Stimulated activated CD8-positive, alpha-beta memory T cell treated with anti-CD3 and anti-CD28 coated beads, Interleukin-7, amount 100 ng/mL, for 24 hours (primary cell): ENCODE measurements at places on chromosomes 1 and 21.
A peak's percentile ranks its signal among the peaks of the same experiment; 100 is the strongest.

- DNase-seq: no peak
Measured at GRCh38 chr1:197083474-197083873, 16.4 kb upstream of the F13B start.

GRCh38 chr1:226100436-226101391 lies 38.2 kb downstream of the H3-3A start:
- no peak for DNase-seq

DNA sequence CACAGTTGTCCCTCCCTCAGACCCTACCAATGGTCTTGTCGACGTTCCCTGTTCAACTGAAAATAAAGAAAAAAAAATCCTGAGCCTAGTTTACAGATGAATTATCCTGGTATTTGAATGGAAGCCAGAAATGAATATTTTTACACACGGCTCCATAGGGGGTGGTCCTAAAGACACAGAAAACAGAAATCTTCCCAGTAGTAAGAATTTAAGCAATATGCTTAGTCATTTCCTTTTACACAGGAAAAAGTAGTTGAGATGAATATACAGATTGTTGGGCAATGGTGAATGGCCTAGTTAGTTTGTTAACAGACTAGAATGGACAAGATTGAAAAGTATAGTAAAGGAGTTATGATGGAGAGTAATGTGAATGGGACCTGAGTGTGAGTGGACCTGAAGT lies 67.4 kb downstream of the RGS18 start:
- no peak for DNase-seq

DNA sequence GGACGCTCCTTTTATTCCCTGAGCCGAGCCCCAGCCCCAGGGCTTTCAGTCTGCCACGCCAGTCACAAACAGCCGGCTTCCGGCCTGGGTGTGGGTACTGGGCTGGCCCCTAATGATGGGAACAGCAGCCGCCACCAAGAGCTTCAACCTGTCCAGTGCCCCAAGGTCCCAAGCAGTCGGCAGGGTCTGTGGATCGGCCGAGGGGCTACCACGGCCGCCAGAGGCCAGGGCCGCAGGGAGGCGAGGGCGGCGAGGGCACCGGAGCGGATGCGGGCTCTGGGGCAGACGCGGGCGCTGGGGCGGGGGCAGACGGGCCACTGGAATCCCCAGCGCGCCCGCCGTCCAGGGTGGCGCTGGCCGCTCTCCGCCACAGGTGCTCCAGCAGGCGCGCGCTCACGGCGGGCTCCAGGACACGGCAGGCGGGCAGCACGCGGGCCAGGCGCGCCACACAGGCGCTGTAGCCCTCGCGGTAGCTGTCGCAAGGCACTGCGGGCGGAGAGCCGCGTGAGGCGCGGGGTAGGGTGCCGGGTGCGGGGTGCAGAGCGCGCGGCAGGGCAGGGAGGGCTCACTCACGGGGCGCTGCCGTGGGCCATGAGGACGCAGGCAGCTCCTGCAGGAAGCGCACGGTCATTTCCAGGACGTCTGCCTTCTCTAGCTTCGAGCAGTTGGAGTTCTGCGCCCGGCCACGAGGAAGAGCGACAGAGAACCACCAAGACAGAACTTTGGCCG lies 887 bp downstream of the HES2 start:
- no peak for DNase-seq

DNA sequence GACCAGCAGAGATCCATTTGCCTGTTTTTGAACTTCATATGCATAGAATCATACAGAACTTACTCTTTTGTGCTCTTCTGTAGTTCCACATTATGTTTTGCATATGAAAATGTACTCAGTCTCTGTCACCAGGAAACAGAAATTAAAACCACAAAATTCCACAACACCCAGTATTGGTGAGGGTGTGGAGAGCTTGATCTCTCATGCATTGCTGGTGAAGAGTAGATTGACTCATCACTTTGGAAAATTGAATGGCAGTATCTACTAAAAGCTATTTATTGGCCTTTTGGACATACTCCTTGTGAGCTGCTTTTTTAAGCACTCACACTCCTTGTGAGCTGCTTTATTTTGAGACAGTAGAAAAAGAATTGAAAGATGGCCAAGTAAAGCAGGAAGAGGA lies 43.3 kb downstream of the VTCN1 start:
- DNase-seq: no peak

GRCh38 chr1:153533689-153534201 lies 2.0 kb downstream of the S100A6 start:
- DNase-seq: no peak

DNA sequence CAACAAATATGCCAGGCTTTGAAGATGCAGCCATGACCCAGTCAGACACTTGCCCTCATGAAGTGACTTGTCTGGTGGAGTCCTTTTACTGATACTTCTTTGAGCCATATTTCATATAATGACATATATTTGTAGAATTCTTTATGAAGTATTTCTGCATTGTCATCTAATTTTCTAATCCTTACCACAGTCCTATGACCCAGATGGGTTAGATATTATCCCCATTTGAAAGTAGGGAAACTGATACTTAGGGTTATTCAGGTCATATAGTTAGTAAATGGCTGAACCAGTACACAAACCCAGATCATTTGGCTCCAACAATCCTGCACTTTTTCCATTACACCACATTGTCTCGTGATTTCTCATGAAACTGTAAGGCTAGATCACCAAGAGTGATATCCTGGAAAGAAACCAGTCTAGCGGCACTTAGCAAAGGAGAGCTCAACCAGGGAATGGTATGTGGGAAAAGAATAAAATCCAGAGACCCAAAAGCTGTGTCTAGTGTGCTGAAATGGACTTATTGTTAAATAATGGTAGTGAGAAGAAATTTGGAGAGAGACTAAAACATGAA lies 49.6 kb downstream of the ZFYVE9 start:
- no peak for DNase-seq

- no peak for DNase-seq
Measured at GRCh38 chr1:67191668-67192520, 25.6 kb downstream of the IL23R start.

DNA sequence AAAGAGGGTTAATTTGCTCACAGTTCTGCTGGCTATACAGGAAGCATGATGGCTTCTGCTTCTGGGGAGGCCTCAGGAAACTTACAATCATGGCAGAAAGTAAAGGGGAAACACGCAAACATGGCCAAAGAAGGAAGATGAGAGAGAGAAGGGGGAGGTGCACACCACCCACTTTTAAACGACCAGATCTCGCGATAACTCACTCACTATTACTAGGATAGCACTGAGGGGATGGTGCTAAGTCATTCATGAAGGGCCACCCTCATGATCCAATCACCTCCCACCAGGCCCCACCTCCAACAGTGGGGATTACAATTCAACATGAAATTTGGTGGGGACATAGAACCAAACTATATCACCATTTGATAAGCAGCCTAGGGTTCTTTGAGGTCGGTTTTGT lies 2.4 kb upstream of the C1orf115 start:
- no peak for DNase-seq

DNA sequence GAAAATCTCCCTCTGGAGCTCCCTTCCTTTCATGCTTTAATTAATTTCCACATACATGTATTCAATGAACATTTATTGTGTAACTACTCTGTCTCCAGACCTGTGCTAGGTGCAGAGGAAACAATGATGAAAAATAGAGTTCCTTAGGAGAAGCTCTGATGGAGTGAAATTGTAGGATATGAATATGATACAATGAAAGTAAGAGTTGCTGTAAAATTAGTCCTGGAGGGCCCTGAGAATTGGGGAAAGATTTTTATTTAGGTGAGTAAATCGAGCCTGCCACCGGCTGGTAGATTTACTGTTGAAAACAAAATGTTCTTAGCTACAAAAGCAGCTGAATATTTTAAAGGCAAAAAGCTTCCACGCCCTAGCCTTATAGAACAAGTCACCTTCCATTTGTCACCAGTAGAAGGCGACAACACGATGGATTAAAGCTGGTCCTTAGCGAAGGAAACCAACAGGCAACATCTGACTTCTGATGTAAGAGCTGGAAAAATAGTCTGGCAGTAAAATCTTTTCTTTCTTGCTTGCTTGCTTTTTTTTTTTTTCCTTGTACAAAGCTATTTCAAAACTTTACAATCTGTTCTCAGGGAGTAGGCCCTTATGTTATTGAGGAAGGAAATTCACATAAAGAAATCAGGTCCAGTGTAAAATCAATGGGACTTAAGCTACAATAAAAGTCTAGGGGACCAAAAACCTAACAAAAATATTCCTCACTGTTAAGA lies 82.0 kb upstream of the ROR1 start:
- no peak for DNase-seq

GRCh38 chr1:232818040-232818439 lies 12.8 kb downstream of the MAP10 start:
- DNase-seq: no peak

DNA sequence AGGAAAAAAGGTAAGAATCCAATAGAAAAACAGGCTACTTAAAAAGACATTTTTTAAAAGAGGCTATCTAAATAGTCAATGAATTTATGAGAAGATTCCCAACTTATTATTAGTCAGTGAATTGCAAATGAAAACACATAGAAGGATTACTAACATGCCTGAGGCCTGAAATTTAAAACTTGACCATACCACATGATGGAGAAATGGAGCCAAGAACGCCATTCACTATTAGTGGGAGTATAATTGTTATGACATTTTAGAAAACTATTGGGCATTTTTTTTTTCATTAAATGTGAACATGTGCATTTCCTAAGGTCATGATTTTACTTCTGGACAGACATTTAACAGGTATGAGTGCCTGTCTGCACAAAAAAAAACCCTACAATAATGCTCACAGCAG lies 24.8 kb upstream of the OR2B11 start:
- DNase-seq: no peak

DNA sequence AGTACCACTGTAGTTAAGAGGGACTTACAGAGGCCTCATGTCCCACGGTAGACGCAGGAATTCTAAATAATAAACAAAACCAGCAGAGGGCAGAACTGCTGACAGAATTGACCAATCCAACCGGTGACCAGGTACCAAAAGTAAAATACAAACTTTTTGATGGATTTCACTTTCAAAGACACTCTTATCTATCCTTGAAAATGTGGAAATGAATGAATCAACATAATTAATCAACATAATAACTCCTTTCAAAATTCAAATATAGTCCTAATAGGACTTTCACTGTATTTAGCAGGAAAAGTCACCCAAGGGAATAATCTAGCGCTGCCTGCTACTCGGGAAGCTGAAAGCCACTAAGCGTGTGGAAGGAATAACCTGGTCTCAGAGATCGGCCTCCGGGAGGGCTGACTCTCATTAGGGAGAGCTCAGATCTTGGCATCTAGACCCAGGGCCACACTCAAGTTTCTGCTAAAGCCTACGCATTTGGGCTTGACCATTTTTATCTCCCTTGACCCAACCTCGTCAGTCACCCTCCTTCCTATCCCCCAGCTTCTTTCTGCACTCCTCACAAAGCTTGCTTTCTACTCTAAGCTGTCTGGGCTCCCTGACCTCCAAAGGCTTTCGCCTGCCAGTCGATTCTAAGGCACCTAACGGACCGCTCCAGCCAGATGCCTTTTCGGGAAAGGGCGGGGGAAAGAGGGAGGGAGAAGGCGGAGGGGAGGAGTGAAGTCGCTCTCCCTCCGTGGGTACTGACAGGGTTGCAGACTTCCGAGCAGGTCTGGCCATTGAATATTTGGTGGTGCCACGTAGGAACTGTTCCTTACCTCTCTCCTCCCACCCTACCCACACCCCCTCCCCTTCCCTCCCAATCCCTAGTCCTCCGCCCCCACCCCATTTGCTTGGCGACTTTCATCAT lies 1.6 kb downstream of the COL11A1 start:
- DNase-seq: no peak

GRCh38 chr1:12711536-12711935 lies 4.4 kb upstream of the AADACL3 start:
- no peak for DNase-seq

- peak; percentile 52 for DNase-seq
Measured at GRCh38 chr1:42931911-42932422, 26.7 kb downstream of the SLC2A1 start.

DNA sequence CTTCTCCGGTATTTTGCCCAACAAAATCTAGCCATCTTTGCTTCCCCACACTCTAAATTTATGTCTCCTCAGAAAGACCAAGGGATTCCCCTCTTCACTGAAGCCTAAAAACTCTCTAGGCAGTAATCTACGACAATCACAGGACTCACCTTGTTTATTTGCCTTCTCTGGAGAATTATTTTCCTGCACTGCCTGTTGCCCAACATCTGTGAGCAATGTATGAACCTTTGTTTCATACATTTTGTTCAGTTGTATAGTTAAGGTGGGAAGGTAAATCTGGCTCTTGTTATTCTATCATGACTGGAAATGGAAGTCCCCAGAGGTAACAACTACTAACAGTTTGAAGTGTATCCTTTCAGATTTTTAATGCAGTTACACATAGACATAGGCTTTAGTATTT lies 2.2 kb downstream of the COPA start:
- no peak for DNase-seq

GRCh38 chr1:207243442-207244408 lies 77.8 kb upstream of the CD55 start:
- no peak for DNase-seq

DNA sequence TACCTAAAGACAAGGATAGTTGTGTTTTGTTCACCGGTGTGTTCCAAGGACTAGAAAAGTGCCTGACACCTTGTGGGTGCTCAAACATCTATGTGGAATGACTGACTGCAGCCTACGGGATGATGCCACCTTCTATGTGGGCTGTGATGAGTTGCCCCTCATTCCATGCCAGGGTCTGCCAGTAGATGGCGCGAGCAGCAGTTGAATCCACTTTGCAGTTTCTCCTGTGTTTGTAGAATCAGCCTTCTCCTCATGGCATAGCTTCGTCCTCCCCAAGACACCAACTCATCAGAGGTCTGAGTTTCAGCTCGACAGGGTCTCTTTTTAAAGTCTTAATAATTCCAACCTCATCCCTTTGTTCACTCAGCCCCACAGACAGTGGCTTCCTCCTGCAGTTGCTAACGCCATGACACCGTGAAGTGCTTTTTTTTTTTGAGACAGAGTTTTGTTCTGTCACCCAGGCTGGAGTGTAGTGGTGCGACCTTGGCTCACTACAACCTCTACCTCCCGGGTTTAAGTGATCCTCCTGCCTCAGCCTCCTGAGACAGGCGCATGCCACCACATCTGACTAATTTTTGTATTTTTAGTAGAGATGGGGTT lies 133.7 kb downstream of the CAPN8 start:
- peak; percentile 28 for DNase-seq

- DNase-seq: no peak
Measured at GRCh38 chr1:224619209-224619608, 3.1 kb downstream of the CNIH3 start.

DNA sequence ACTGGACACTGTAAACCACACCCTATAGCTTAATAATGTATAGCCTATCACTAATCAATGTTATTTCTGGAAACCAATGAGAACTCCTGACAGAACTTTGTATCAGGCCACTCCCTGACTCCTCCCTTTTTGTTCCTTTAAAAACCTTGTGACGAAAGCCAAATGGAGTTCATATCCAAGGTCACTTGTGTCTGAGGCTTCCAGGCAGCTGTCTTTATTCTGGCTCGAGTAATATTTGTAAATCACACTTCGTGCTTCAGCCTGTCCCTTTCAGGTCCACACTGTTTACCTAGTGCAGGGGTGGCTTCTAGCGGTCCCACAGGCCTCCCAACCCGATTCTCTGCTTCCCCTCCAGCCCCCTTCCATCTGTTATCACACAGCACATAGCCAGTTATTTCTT lies 16.2 kb upstream of the CAPN9 start:
- no peak for DNase-seq

GRCh38 chr1:231776757-231777062 lies 150.1 kb downstream of the DISC1 start:
- DNase-seq: no peak
